Thoracic aorta (tissue), 2 donors: ENCODE measurements at places on chromosomes 3 and 15. TPM values are rescaled to one million over a fixed set of nuclear protein-coding genes. Genes with fewer than 3 reads are reported as not detected.

DNA sequence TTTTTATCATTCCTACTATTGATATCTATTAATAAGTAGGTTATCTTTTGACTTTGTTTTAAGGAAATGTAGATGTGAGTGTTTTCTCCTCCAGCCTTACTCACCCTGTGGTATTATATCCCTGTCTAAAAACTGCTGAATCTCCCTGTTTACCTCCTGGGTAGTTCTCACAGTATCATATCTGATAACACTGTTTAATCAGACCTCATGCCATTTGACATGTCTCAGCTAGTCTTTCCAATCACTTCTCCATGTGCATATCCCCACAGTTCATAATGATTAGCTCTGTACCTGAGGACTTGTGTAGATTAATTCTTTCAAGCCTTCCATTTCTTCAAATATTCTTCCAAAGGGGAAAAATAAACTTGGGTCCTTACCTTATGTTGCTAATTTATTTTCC is 30.7 kb downstream of the DUOX2 start:
- no peaks in the 10 kb centered on the region for H3K36me3 ChIP-seq
- no peaks in the 10 kb centered on the region for H3K27me3 ChIP-seq
- no peak for DNase-seq
- no peaks in the 10 kb centered on the region for H3K4me1 ChIP-seq
- no peak overlapping the region for H3K27ac ChIP-seq
- no peak overlapping the region for H3K4me3 ChIP-seq

- H3K4me3 ChIP-seq: no peak overlapping the region
- no peaks in the 10 kb centered on the region for H3K27me3 ChIP-seq
- no peak for DNase-seq
- no peaks in the 10 kb centered on the region for H3K36me3 ChIP-seq
Measured at GRCh38 chr3:79424811-79425210, 343.0 kb downstream of the ROBO1 start.

GRCh38 chr3:195774917-195775316 is 36.8 kb downstream of the MUC4 start:
- no peak overlapping the region for H3K4me3 ChIP-seq
- no peaks in the 10 kb centered on the region for H3K27me3 ChIP-seq
- H3K27ac ChIP-seq: no peak overlapping the region
- no peak for DNase-seq

Gene ROPN1
- total RNA-seq: not detected

Gene PEX5L
- not detected for total RNA-seq

Gene PPM1L
- 13.3 TPM for total RNA-seq

GRCh38 chr3:122101646-122102045 is 46.5 kb downstream of the CD86 start:
- no peaks in the 10 kb centered on the region for H3K36me3 ChIP-seq
- H3K27me3 ChIP-seq: no peaks in the 10 kb centered on the region
- no peak overlapping the region for H3K27ac ChIP-seq
- no peak overlapping the region for H3K4me3 ChIP-seq
- no peaks in the 10 kb centered on the region for H3K4me1 ChIP-seq

Gene CHRM5
- not detected for total RNA-seq

Gene ITIH1
- not detected for total RNA-seq

- H3K36me3 ChIP-seq: peaks cover 8% of the 10 kb centered on the region
- H3K27ac ChIP-seq: no peak overlapping the region
- DNase-seq: no peak
- H3K4me3 ChIP-seq: no peak overlapping the region
Measured at GRCh38 chr3:74332165-74332564, 282.3 kb downstream of the CNTN3 start.

Gene PRRT3
- total RNA-seq: 3.3 TPM

Gene GOLGA6L4
- 4.9 TPM for total RNA-seq

- H3K4me1 ChIP-seq: no peaks in the 10 kb centered on the region
- DNase-seq: no peak
- H3K27me3 ChIP-seq: no peaks in the 10 kb centered on the region
Measured at GRCh38 chr3:24915639-24916038, 421.0 kb upstream of the THRB start.
